ENCODE measurements at places on chromosomes 4 and X.

DNA sequence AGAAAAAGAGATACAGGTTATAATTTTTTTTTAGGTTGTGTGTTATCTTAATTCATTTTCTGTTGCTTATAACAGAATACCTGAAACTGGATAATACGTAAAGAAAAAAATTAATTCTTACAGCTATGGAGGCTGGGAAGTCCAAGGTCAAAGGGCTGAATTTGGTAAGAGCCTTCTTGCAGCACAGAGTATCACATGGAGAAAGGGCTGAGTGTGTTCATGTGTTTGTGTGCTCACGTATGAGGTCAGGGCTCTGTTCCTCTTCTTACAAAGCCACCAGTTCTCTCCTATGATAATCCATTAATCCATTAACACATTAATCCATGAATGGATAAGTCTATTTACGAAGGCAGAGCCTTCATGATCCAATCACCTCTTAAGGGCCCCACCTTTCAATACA, 8.6 kb upstream of the RAB28 start:
- no peak for DNase-seq

- DNase-seq: no peak
Observed at GRCh38 chr4:175290401-175290800, 372.2 kb downstream of the ADAM29 start.

DNA sequence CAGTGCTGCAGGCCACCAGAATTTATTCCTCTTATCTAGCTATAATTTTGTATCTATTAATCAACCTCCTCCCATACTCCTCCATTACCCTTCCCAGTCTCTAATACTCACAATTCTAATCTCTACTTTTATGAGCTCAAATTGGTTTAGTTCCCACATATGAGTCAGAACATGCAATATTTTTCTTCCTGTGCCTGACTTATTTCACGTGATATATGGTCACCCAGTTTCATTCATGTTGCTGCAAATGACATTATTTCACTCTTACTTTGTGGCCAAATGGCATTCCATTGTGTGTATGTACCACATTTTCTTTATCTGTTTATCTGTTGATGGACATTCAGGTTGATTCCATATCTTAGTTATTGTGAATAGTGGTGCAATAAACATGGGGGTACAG, 483.5 kb downstream of the ACTRT1 start:
- DNase-seq: no peak

DNA sequence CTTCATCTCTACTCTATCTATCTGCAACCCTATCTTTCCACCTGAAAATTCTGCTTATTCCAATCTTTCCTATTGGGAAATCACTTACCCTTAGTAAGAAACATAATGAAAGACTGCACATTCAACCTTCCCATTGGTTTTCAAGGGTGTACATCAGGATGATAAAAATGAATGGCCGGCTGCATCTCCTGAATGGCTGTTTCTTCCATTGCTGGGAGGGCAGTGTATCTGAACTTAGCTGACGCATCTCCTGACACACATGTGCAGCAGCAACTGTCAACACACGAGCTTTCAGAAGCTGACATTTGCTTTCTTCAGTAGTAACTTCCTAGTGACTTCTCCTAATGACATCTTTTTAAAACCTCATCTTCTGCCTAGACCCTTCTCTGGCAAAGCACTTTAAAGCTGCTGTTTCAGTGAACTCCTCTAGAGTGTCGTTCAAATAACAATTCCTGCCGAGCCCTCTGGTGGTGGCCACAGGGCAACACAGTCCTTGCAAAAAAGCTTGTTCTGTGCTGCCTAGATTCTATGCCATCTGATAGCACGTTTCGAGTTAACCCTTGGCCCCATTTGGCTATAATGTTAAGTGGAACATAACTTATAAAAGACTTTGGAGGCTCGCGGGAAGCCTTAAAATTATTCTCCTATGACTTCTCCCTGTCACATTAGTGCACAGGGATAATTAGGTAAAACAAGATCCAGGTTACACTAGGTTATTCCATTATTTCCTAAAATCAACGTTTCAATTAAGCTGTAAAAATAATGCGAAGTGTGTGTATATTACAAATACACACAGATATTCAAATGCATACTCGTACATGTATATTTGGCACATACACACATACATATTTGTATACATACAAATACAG, 2340.7 kb downstream of the PCDH7 start:
- no peak for DNase-seq

GRCh38 chr4:114026447-114026846, 47.0 kb upstream of the ARSJ start:
- no peak for DNase-seq

GRCh38 chr4:26826721-26827120, 33.9 kb upstream of the STIM2 start:
- DNase-seq: no peak

DNA sequence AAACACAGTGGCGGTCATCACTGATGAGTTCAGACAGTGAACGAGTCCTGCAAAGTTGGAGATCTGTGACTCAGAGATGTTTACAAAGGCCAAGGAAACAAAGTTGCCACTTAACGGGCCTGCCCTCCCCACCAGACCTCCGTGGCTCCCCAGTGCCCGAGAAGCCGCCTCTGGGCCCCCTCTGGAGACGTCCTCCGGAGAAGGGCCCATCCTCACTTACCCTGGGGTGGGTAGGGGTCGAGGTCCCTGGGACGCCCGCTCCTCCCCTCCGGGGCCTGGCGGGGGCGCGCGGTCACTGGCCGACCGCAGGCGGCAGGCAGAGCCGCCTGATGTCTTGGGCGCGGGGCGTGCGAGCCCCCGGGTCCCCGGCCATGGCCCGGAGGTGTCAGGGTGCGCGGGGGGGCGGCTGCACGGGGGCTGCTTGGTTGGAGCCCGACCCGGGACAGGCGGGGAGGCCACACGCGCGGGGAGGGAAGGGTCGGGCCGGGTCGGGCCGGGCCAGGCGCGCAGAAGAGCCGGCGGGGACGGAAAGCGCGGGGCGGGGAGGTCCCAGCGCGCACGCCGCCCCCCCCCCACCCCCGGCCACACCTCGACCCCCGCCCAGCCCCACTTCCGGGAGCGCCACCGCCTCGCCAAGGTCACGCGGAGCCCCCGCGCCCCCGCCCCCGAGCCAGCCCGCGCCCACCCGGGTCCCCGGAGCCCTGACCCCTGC, 529 bp downstream of the DHRSX start:
- DNase-seq: no peak

- no peak for DNase-seq
Observed at GRCh38 chrX:21944136-21944615, 3.7 kb downstream of the SMS start.

DNA sequence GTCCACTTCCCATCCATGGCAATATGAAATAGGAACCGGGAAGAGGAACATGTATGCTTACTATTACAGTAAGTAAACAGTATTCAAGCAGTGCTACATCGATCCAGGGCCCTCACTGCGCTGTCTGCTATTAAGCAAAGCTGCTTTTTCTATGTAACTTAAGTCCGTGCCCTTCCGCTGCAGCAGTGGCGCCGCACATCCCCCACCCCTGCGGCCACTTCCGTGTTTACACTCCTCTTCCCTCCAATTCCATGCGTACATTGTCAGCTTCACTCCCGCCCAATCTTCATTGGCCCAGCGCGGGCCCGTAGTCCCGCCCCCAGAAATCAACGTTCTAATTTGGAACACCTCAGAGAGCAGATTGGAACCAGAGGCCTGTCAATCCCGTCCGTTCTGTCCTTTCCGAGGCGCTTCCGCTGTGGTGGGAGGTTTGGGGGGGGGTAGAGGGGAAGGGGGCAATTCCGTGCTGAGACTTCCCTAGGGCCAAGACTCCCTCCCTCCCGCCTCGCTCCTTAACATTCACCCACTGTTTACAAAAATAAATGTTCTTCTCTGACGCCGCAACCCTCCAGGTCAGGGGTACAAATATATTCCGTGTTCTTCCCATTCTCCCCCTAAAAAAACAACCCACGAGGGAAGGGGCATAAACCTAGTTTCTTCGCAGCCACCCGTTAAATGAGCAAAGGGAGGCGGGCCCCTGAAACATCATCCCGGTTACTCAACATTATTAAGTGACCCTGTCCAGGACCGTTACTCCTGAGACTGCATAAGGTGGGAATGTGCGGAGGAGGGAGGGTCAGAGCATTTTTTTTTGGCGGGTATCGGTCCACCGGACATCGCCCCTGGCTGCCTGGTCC, 67.4 kb downstream of the NOCT start:
- peak; percentile 81 for DNase-seq

GRCh38 chrX:80876877-80877276, 67.2 kb upstream of the BRWD3 start:
- no peak for DNase-seq

DNA sequence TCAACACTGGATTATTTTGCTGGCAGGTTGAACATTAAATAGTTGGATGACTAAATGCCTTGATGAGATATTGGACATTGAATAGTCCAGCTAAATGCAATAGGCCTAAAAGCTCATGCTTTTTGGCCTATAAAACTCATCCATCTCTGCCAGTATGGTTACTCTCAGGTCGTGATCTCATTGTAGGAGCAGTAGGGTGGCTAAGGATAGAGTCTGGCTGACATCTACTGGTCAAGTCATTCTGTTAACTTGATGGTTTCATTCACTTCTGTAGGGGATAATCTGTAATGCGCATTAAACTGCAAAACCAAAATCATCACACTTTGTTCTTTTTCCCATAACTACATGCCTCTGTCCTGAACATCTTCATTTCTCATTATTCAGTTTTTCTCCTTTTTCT, 227.0 kb downstream of the DKK2 start:
- no peak for DNase-seq

DNA sequence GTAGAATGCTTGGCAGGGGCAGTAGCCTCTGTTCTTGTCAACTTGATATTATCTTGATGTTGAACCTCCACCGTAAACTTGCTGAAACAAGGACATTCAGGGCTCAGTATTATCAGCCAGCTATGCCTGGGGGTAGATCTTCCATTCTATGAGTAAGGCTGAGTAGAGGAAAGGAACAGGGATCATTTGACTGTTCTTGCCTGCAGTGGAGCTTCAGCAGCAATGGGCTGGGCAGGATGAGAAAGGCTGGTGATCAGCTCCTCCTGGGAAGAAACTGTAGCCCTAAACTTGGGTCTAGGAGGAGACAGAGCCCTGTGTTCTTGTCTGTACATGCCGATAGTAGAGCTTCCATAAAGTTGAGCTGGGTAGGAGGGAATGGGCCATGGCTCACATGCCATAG, 127.2 kb downstream of the CCSER1 start:
- no peak for DNase-seq

GRCh38 chr4:52780617-52781354, 29.6 kb upstream of the ERVMER34-1 start:
- DNase-seq: no peak

DNA sequence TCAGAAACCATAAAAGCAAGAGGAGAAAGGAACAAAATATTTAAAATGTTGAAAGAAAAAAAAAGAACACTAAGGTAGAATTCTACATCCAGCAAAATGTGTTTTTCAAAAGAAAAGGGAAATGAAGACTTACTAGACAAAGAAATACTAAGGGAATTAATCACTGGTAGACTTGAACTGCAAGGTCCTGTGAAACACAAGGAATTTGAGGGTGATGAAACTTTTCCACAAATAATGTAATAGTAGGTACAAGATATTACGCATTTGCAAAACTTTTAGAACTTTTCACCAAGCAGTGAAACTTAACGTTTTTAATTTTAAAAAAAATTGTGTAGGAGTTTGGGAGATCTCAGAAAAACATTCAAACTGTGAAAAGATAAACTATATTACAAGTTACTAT, 180.3 kb upstream of the MAGEB16 start:
- DNase-seq: no peak

DNA sequence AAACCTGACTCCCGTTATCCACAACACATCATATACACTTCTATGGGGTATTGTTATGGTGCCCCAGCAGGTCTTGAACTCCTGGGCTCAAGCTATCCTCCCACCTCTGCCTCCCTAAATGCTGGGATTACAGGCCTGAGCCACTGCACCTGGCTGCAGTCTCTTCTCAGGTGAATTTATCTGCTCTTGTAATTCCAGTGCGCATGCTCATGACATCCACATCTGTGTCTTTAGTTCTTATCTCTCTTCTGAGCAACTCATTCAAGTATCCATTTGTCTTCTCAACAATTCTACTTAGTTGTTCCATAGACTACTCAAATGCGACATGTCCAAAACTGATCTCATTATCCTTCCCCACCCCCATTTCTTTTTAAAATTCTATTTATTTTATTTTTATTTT, 20.5 kb upstream of the MID2 start:
- DNase-seq: no peak

DNA sequence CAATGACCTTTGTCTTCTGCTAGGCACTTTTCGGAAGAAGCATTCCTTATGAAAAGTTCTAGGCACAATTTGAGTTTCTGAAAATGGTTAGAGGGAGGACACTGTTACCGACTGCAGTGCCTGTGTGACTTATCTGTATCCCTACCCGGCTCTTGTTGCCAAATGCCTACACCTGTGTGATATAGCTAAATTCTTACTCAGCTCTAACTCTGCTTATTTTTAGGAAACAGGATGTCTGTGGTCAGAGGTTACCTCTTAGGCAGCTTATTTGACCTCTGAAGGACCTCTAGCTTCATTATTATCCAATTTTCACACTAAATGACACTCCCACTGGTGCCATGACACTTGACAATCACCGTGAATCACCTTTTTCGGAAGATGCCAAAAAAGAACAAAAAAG, 561.1 kb upstream of the SMIM31 start:
- DNase-seq: no peak

- no peak for DNase-seq
Observed at GRCh38 chr4:150136036-150136435, 57.8 kb downstream of the DCLK2 start.

DNA sequence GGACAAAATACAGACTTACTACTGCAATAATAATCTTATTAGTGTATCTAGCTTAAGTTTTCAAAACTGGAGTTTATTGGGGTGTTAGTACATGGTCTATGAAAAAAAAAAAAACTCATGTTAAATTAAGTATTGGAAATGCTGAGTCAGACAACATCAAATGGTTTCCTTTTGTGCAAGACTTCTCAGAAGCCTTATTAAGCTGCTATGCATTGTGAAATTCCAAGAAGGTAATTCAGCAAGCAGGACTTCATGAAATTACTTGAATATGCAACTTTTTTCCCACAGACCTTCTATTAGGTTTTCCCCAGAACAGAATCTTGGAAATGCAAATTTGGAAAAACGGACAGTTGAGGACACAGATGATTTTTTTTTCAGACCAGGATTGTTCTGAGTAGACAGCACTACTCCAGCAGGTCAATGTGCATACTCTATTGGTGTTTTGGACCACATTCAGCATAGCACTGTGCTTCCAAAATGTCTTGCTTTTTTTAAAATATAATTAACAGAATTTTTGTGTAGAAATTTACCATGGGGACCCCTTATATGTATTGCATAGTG, 568.8 kb upstream of the TENM3 start:
- DNase-seq: no peak

DNA sequence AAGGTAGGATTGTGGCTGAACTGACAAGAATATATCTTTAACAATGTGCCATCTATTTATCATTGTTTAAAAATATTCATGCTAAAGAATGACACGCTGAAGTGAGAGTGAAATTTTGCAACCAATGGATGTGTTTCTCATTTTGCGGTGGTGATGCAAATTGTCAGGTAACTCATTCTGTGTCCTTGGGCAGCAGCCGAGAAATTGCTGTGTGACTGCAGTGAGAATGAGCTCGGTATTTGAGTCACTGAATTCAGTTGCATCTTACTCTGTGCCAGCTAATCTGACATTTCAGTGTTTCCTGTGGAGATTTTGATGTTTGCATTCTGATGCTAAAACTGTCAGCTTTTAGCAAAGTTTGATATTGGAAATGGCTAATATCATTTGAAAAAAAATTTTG, 28.1 kb downstream of the MCUB start:
- DNase-seq: no peak

- no peak for DNase-seq
Observed at GRCh38 chrX:121238093-121238492, 190.7 kb downstream of the GLUD2 start.

GRCh38 chr4:80215449-80216052, 18.2 kb downstream of the PRDM8 start:
- no peak for DNase-seq
